MV-4-11 (cell line): ENCODE measurements at places on chromosomes 11 and 22.
A peak's percentile ranks its signal among the peaks of the same experiment; 100 is the strongest.

DNA sequence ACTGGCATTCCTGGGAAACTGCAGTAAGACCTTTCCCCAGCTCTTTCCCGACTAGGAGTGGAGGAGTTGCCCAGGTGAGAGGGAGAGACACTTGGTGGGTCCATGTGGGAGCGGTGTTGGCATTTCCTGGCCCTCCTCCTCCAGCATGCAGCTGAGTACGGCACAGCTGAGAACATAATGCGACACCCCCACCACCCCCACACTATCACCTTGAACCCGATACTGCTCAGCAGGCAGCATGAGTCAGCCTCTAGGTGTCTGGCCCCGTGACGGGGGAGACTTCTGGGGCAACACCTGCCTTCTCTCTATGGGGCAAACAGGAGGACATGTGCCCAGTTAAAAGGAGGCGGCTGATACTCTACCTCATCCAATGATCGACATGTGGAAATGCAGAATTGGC lies 64.4 kb downstream of the PKNOX2 start:
- no peak for DNase-seq

GRCh38 chr22:30881361-30882183 lies 87.0 kb downstream of the MORC2 start:
- DNase-seq: no peak

DNA sequence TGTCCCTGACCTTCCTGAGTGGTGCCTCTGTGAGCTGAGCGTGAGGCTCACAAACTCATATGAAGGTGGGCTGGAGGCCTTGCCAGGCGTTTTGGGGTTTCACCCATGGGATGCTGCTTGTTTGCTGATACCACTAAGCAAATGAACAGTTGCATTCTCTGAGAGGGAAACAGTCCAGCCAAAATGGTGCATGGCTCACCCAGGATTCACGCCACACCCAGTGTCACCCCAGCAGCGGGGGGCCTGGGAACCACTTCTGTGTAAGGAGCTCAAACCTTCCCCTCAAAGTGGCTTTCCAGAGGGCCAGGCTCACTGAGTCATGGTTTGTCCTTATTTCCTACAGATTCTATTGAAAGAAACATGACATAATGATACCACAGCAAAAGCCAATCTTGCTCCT lies 928.1 kb downstream of the TBC1D22A start:
- no peak for DNase-seq

- DNase-seq: no peak
Measured at GRCh38 chr11:12729941-12730340, 55.7 kb downstream of the TEAD1 start.

DNA sequence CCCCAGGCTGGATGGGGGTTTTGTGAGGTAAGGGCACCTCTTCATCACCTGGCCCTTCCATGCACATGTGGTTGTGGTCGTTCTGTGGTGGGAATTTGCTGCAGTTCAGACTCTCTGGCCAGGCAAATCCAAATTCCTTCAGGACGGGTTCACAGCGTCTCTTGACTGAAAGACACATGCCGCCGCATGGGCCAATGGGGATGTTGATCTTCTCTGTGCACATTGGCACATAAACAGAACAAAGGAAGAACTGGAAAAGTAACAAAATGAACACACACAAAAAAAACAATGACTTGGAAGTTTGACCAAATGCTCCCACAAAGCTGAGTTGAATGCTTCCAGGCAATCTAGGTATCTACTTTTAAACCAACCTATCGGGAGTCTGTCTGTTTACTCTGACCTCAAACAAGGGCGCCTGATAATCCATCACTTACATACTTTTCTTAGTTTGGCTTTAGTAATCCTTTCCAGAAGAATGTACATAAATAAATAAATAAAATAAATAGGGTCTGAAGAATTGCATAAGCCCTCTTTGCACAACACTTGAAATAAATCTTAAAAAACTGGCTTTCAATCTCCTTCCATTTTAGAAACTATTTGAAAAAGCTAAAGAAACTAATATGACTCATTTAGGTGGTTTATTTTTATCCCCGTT lies 2.8 kb downstream of the FZD4 start:
- DNase-seq: no peak

GRCh38 chr11:124344346-124344745 lies 24.3 kb upstream of the OR8D2 start:
- no peak for DNase-seq

- DNase-seq: no peak
Measured at GRCh38 chr11:115939104-115939730, 435.0 kb upstream of the CADM1 start.

- no peak for DNase-seq
Measured at GRCh38 chr11:95247127-95247684, 16.2 kb upstream of the SESN3 start.

DNA sequence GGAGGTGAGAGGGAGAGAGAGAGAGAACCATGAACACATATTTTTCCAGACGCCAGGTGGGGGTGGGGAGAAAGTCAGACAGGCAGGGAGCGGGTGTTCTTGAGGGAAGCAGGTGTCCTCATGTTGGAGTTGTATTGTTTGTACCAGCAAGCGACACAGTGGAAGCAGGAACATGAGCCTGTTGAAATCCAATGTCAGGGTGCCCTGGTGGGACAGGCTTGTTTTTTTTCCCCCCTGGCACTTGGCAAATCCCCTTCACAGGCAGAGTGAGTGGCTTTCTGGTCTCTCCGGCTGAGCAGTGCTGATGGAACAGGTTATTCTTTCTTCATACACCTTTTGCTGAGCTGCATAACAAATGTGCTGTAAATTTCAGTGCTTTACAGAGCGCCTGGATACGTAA lies 125.6 kb downstream of the GRIK4 start:
- no peak for DNase-seq

GRCh38 chr22:20380486-20380885 lies 13.5 kb upstream of the ZNF74 start:
- DNase-seq: no peak

- no peak for DNase-seq
Measured at GRCh38 chr22:37750596-37751162, 53.8 kb downstream of the TRIOBP start.

- no peak for DNase-seq
Measured at GRCh38 chr11:84855508-84856245, 771.5 kb downstream of the DLG2 start.

- DNase-seq: no peak
Measured at GRCh38 chr11:59173080-59173963, 1.4 kb downstream of the DTX4 start.

DNA sequence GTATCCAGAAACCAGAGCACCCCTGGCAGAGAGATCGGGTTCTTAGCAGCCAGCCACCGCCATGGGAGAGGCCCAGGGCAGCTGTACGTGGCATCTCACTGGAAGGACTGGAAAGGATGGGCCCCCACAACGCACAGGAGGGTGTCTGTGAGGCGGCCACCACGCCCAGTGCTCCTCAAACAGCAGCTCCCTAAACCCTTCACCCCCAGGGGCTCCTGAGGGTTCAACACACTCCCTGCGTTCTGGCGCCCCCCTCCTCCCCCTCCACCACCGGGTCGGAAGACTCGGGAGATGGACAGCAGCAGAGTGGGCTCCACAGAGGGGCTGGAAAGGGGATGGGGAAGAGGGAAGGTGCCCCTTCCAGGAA lies 1.1 kb downstream of the MAPK12 start:
- no peak for DNase-seq

DNA sequence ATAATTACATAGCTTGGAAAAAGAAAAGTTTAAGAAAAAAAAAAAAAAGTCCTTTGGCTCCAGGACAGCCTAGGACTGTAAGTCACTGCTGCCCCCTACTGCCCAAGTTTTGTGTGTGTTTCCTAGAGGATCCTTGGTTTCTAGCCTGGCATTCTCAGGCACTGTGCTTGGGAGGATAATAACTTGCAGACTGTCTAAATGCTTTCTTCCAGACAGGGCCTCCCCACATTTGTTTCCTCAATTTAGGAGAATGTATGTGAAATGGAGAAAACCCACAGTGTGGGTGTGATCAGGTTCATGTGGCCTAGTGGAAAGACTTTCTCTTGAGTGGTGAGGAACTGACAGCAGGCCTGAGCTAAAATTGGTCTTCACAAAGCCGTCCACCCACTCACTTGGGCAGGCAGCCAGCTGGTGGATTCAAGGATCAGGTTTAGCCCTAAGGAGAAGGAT lies 191.0 kb downstream of the NAV2 start:
- DNase-seq: peak; percentile 36

DNA sequence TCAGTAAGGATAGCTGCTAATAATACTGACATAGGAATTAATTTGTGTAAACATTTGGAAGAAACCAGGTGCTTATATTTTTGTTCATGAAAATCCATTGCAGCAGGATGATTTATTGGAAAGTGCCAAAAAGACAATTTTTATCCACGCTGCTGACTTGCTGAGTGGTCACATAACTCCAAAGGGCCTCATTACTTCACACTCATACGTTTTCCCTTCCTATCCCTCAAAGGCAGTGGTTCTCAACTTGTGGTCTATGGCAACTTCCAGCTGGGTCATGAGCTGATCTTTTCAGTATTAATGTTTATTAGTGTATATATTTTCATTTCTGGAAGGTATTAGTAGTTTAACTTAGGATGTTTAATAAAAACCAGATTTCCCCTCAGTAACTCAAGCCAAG lies 178.1 kb downstream of the UVRAG start:
- DNase-seq: no peak

DNA sequence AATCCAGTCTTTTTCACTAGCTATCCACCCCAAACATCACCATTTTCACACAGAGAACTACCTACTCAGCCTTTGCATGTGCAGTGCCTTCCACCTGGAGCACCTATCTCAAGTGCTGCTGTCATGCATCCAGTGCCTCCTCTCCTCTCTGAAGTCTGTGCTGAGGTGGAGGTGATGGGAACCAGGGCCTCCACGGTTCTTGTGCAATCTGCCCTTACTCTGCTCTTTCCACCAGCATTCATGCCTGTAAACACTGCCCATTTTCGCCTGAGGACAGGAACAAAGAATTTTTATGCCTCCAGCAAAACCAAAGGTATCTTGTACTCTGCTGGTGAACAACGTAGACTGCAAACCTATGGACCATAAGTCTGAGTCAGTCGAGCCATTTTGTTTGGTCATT lies 27.0 kb downstream of the PITPNB start:
- DNase-seq: no peak

DNA sequence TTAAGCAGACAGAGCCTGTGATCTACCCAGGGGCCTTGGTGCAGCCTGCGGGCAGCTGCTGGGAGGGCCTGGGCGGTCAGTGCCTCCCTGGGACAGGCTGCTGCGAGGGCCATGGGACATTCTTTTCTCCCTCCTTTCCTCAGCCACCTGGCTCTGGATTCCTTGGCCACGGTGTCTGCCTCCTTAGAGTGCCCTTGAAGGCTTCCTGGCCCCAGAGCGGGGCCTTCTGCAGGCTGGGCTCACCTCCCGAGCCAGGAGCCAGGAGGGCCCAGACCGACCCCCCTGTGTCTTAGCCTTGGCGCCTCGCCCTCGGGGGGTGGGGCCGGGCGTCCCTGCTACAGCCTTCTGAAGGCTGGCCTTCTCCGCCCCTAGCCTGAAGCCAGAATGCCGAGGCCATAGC lies 231.2 kb downstream of the TBC1D22A start:
- no peak for DNase-seq

DNA sequence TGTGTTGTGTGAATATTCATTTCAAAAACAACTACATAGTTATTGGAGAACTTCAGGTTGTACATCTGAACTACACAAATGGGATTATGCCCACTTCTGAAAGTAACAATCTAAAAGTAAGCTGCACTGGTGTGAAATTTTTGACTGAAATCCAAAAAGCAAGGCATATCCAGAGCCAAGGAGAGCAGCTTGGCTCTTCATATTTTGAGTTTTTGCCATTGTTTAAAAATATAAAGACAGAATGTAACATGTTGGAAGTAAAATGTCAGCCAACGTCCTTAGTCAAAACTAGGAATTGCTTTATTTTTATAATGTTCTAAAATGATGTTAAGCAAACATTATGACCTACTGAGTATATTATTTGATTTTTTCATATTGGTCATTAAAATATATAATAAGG lies 45.8 kb upstream of the NOX4 start:
- DNase-seq: no peak

DNA sequence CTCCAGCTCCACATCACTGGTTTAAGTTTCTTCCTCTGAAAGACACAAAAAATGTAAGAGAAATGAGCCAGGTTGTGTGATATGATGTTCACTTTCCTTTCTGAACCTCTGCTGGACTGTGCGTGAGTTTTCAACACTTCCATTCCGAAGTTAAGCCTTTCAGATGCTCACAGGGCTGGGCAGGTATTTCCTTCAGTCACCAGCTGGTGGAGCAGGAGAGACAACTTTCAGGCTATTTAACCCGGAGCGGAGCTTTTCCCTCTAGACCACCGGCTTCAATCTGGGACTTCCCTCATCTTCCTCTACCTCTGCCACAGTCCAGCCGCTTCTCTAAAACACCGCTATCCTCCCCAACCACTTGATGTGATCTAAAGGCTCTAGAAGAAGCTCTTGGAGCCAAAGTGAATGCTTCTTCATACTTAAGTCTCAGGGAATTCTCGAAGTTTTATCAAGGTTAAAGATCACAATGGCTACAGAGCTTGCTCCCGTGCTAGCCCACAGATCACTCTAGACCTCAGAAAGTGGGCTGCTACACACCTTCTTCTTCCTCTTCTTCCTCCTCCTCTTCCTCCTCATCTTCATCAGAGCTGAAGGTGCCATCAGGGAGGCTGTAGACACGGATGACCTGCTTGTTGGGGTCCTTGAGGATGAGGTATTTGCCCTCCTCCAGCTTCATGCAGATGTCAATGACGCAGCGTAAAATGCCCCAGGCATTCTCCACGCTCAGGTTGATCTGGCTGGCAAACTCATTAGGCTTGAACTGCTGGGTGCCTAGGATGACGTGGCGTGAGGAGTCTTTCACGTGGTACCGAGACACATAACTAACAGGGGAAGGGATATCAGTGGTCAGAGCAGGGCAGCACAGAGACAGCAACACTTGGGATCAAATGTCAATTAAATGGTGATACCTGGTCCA lies 4.4 kb upstream of the FOXRED2 start:
- DNase-seq: peak; percentile 64
